ENCODE measurements at places on chromosomes 12 and 14.

DNA sequence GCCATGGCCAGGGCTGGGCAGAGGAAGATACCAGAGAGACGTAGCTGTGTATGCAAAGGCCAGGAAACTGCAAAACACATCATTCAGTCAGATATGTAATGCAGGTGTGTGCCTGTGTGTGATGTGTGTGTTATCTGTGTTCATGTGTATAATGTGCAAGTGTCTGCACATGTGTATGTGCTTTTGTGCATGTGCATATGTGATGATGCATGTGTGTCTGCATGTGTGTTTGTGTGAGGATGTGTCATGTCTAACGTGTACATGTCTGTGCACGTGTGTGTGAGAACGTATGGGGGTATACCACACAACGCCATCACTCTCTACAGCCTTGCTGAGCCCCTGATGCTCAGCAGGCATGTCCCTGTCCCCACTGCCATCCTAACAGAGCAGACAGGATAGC is 9.7 kb downstream of the DIO3 start:
- DNase-seq: no peak

GRCh38 chr12:77697126-77697525 is 133.6 kb upstream of the NAV3 start:
- DNase-seq: no peak

GRCh38 chr12:119399301-119399700 is 64.8 kb downstream of the CCDC60 start:
- DNase-seq: no peak

DNA sequence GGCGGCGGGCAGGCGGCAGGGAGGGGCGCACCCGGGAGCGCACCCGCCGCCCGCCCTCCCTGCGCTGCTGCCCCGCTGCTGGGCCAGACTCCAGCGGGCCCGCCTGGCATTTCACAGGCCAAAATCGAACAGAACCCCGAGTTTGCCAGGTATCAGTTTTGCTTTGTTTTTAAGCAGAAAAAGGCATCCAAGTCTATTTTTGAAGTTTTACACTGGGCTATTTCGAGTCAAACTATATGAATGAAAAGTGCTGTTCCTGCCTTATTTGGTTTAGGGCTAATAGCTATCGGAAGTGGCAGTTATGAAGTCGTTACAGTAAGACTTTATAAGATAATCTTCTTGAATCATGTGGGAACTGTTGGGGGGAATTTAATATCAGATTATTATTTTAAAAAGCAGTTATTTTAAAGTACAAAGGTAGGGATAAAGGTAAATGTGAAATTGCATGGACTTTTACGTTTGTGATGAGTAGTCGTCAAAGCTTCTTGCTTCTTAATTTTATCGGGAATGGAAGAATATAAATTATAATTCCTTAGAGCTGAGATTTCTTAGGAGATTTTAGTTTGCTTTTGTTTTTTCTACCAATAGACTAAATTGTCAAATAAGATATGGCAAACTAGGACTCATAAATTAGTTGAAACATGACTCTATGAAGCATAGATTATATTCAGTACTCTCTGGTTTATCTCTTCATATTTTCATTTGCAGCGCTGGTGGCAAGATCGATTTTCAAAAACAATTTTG is 1.1 kb downstream of the MSRB3 start:
- no peak for DNase-seq

DNA sequence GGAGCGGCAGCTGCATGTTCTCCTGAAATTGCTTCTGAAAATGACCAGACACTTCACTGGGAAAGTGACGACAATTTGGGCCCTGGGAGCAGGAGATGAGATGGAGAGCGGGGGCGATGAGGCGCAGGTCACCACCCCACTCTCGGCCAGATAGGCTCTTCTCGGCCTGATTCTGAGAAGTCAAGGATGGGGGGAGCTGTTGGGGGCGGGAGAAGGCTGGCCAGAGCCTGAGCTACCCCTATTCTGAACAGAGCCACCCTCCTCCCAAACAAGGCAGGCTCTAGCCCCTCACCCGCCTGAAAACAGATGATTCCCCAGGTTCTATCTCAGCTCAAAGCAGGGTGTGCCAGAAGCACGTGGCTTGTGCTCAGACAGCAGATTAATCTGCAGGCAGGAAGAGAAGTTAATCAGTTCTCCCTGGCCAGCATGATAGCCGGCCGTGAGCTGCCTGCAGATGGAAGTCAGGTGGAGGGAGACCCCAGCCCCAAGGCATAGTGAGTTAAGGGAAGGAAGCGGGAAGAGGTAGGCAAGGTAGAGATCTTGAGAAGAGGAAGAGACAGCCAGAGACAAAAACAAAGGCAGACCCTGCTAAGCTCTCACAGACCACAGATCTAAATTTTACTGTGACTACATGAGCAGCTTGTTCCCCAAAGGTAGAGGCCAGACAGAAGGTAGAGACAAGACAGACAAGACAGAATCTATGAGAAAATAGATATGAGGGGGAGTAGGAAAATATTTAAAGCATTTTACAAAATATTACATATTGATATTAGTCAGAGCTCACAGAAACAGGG is 10.9 kb upstream of the TAC3 start:
- no peak for DNase-seq

All from activated CD8-positive, alpha-beta memory T cell treated with anti-CD3 and anti-CD28 coated beads for 1 hour (primary cell).